ENCODE measurements at places on chromosomes 3 and 15.

DNA sequence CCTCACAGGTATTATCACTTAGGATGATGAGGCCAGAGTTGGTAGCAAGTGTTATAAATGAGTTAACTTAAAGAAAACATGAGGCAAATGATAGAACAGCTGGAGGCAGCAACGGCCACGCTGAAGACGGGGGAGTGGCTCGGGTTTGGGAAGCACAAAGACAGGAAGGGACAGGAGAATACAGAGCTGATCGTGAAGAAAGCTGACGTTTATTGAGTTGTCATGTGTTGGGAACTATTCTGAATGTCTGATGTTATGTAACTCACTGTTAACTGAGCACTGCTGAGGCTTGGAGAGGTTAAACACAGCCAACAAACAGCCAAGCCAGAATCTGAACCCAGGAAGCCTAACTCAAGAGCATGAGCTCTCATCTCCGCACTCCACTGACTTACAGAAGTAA lies 42.3 kb downstream of the FGD5 start:
- no peak for DNase-seq

GRCh38 chr3:12415014-12415680 lies 69.1 kb upstream of the TSEN2 start:
- DNase-seq, result no peak

GRCh38 chr15:32663671-32664070 lies 22.2 kb downstream of the SCG5 start:
- DNase-seq, result no peak

- DNase-seq, result peak; percentile 32
Measured at GRCh38 chr15:81410318-81410753, 36.3 kb upstream of the TMC3 start.

- DNase-seq, result no peak
Measured at GRCh38 chr3:142913432-142913831, 24.5 kb upstream of the PCOLCE2 start.

- peak; percentile 61 for DNase-seq
Measured at GRCh38 chr3:156814295-156814694, 11.9 kb upstream of the LEKR1 start.

DNA sequence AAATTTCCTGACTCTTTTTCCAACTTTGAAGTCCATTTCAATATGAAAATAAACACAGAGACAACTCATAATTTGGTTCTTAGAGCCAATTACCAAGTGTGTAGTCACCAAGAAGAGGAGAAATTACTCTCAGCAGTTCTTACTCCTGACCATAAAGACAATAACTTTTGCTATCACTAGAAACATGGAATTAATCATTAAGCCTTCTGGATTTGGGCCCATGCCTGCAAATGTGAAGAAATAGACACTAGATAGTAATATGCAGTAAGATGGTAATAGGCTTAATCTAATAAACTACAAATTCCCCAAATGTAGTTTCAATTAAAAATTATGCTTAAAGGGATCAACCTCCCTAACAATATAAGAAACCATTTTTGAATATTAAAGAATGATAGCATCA lies 185.1 kb upstream of the AGTR1 start:
- no peak for DNase-seq

DNA sequence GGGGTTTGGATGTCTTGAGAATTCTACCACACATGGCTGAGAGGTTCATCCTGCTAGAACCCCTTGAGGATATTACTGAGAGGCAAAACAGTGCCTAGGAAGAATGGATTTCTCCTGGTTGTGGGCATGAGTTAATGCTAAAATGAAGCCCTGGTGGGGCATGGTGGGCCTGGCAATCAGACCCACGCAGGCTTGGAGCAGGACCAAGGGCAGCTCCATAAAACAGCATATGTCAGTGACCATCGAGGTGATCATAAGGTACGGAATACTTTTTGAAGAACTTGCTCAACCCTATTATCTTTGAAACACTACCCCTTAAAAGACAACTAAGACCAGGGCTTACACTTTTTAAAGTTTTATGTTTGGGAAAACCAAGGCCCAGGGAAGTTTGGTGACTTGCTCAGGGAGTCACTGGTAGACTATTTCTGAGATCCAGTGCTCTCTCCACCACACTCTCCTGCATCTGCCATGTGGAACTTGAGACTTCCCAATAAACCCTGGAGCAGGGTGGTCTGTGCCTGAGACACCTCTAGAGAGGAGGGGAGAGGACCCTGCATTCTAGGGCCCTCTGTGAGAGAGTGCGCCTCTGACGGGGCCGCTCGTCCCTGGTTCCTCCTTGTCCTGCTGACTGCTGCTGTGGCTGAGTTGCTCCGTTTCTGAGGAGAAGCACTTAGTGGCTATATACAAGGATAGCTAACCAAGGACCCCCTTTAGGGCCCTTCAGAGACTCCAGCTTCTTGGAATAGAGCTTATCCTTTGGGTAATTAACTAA lies 28.0 kb upstream of the TIMP4 start:
- DNase-seq, result peak; percentile 52

DNA sequence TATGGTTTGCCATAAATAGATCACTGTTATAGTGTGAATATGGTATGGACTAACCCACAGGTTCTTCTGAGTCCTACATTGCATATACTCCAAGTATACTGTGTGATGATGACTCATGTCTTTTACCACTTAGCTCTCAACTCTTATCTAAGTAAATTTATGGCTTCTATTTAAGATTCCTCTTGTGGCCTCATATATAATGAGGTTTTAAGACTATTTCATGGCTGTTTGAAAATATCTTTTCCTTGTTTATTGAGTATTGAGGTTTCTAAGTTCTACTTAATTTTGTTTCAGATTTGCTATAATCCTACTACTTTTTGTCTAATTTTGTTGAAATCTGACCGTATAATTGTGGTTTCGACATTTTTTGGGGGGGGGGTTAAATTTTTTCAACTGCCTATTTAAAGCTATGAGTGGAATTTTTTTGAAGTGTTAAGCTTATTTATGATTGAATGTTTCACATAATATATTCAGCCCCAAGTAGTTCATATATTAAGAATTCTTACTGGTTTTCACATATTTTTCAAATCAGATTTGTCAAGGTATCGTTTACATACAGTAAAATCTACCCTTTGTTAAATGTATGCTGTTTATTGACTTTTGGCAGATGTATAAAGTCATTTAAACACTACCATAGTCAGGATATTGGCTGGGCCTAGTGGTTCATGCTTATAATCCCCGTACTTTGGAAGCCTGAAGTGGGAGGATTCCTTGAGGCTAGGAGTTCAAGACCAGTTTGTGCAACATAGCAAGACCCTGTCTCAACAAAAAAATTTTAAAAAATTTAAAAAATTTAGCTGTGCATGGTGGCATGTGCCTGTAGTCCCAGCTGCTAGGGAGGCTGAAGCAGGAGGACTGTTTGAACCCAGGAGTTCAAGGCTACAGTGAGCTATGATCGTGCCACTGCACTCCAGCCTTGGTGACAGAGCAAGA lies 11.7 kb downstream of the SLC25A36 start:
- DNase-seq, result no peak

DNA sequence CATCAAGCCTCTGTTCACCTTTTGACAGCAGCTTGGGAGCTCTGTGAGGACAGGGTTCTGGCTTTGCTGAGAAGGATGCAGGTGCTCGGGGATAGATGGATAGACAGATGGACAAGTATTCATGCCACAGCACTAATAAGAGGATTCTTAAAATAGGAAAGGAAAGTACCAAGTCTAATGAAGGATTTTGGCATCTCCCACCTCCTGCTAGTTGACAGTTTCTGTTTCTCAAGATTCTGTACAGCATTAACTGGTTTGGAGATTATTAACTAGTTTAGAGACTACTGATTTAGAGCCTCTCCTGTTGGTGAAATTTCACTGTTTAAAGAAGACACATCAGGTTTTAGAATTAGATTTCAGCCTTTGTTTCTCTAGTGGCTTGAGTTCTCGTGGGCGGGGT lies 152.3 kb downstream of the CACNA1D start:
- no peak for DNase-seq

- DNase-seq, result no peak
Measured at GRCh38 chr3:39419742-39420315, 13.3 kb downstream of the RPSA start.

GRCh38 chr3:47836986-47837385 lies 34.0 kb downstream of the DHX30 start:
- no peak for DNase-seq

- no peak for DNase-seq
Measured at GRCh38 chr15:99706557-99707303, 26.5 kb downstream of the LYSMD4 start.

DNA sequence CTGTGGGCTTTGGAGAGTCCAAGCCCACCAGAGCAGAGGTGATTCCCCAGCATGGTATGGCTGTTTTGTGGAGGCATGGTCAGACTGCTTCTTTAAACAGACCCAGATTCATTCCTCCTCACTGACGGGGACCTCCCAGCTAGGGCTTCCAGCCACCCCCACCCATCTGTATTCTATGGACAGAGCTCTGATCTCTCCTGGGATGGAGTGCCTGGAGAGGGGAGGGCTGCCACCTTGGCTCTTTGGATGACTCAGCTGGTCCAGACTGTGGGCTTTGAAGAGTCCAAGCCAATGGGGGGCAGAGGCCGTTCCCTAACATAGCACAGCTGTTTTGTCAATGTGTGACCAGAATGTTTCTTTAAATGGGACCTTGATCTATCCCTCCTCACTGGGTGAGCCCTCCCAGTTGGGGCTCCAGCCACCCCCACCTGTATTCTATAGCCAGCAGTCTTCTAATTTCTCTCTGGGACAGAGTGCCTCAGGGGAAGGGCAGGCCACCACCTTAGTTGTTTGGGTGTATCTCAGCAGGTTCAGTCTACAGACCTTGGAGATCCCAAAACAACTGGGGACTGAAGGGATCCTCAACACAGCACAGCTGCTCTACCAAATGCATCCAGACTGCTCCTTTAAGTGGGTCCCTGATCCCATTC lies 122.0 kb upstream of the OSTN start:
- DNase-seq, result no peak

- no peak for DNase-seq
Measured at GRCh38 chr3:94246171-94246570, 183.3 kb downstream of the NSUN3 start.

DNA sequence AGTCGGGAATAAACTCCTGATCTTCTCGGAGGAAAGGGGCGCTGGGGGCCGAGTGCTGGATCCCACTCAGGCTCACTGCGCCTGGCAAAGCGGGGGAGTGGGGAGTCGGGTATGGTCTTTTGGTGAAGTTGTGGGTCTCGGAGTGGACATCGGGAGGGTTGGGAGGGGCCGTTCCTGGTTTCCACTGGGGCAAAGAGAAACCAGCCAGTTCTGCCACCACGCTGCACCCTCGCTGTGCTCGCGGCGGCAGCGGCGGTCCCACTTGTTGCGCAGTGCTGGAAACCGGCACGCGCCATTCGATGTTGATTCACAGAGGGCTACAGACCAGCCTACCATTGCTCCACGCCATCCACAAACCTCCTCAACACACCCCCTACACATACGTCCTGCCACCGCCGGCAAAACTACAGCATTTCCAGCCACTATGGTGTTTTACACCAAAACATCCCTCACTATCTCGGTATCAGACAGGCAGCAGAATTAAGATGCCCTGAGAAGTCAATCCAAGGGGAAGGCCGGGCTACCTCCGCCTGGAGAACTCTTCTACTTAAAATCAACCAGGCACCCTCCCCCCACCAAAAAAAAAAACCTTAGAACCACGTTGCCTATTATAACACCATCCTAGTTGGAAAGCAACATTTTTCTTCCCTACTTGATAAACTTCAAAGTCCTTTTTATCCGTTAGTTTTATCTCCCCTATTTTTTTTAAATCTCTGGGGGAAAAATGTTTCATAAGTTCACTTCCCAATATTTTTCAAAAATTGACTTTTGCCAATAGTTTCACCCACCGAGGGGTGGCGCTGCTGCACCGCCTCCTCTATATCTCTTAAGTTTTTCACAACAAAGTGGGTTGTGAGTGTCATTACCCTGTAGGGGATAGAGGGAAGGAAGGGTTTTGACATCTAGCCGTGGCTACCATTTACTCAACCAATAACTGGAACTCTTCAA lies 3.6 kb downstream of the BCL6 start:
- peak; percentile 82 for DNase-seq

DNA sequence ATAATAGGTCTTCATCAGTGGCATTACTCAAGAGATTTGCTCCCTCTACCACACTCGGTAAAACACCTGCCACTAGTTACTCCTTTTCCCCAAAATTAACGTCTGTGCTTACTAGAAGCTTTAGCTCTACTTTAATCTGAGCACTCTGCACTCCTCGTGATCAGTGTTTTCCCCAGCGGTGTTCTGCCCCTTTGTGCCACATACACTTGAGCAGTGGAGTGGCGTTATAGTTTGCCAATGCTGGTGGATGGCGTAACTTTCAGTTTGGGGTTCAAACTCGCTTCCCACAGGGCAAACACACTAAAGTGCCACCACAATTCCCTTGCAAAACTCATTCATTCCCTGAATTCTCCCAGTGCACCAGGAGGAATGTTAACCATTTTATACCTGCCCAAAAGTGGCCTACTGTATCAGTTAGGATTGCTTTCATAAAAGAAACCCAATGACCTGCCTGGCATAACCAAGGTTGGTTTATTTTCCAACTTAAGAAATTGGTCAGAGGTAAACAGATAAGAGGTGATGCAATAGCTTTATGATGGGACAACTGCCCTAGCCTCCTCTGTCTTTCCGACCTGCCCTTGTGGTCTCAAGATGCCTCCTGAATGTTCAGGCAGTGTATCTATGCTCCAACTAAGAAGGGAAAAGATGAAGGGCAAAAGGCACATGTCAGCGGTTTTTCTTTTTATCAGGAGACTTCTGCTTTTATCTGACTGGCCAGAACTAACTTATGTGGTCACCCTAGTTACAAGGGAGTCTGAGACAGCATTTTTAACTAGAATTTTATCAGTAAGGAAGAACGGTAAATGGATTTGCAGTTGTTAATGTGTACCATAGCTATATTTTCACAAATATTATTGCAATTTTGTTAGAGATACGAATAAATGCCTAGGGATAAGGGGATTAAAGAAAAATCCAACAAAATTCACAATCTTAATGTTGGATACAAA lies 83.9 kb downstream of the FSIP1 start:
- DNase-seq, result no peak

DNA sequence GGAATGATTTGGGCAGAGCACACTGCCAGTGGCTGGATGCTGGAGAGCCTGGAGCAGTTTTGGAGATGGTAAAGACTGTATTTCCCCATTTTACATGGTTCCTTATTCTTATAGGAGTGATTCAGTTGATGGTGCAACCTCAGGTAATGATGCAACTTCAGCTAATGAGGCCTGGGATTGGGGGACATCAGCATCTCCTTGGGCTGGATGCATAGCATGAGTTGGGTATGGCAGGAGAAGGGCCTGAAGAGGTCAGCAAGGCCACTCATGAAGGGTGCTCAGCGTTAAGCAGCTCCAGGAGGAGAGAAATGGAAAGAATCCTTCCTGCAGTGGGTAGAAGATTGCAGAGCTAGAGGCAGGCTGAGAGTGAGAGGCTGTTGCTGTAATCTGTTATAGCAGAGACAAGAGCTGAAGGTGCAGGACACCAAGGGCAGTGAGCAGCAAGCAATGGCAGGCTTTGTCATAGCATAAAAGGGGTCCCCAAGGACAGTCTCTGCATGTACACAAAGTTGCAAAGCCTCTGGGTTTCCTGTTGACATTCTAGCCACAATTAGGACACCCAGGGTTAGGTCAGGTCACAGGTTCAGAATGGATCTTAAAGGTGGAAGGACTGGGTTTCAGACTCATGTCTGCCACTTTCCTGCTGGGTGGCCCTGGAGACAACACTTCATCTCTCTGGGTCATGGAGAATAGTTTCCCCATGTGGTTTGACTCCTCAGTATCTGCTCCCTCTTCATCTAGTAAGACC lies 29.5 kb upstream of the SNRK start:
- peak; percentile 93 for DNase-seq

- DNase-seq, result no peak
Measured at GRCh38 chr3:189947948-189948723, 172.6 kb downstream of the P3H2 start.

GRCh38 chr3:146184241-146185015 lies 23.4 kb upstream of the PLOD2 start:
- DNase-seq, result no peak

GRCh38 chr3:89714237-89714636 lies 606.8 kb downstream of the EPHA3 start:
- no peak for DNase-seq
